Activated CD4-positive, alpha-beta T cell treated with anti-CD3 and anti-CD28 coated beads, Interleukin-2, amount 10 ng/mL, durations not matched to agents 7 days and 5 days (primary cell): ENCODE measurements at places on chromosomes 12 and 14.

DNA sequence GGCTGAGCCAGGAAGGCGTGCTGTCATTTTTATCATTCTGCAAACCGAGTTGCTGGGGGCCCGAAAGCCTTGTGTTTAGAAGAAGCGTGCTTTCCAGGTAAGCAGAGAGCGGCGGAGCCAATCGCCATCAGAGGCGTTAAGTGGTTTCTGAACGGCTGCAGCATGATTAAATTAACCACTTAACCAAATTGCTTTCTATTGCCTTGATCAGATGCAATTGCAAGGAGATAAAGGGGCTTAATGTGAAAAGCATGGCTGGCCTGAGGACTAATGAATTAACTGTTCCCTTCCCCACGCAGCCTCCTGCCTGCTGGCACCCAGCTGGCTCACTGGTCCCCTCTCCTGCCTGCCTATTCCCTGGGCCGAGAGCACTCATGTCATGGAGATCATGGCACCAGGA, 36.6 kb upstream of the CHGA start:
- DNase-seq: no peak

DNA sequence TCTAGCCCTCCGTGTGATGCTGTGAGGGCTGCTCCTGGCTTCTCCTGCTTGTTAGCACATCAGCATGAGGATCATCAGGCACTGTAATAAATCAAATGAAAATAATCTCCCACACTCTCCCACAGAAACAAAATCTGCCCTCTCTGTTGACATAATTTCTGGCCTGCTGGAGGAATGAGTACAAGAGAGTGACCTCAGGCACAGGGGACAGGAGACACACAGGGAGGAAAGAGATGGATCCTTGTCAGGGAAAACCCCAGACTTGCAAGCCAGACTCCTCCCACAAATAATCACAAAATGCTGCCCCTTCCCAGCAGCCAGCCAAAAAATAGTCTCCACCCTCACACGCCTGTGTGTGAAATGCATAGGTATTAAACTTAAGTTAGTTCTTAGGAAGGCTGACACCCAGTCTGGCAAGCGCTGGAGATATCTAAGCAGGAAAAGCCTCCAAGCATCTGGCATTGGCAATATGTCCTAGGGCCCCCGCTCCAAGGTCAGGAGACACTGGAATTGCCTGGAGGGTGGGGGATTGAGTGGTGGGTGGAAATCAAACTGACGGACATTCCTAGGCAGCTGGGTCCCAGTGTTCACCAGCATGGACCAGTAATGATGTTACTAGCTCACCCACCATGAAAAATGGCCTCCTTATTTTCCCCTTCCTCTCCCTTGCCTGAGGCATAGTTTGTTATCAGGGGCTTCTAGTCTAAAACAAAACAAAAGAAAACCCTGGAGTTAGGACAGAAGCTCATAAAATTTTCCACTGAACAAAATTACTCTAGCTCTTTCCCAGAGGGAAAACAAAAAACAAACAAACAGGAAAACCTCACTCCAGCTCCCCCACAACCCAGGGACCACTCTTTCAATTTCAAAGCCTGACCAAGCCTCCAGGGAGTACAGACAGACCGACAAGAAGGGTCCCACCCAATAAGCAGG, 22.0 kb downstream of the SMUG1 start:
- no peak for DNase-seq

DNA sequence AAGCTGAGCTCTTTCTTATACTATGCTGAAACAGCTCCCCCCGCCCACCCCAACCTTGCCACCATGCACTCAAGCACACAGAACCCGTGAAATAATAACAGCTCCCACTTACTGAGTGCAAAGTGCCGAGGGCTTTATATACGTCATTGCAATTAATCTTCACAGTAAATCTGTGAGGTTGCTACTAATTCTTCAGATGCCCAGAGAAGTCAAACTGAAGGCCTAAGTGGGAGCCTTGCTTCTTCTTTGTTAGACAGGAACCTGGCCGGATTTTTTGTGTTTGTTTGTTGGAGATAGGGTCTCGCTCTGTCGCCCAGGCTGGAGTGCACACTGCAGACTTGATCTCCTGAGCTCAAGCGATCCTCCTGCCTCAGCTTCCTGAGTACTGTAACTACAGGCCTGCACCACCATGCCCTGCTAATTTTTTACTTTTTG, 34.0 kb downstream of the VCPKMT start:
- DNase-seq: peak; percentile 46

- DNase-seq: no peak
These were observed 26.5 kb downstream of the WDHD1 start for GRCh38 chr14:55000381-55000780.

GRCh38 chr12:27531896-27532295, 7.9 kb downstream of the PPFIBP1 start:
- no peak for DNase-seq

- peak; percentile 7 for DNase-seq
These were observed 27.4 kb upstream of the DDHD1 start for GRCh38 chr14:53180272-53181221.

DNA sequence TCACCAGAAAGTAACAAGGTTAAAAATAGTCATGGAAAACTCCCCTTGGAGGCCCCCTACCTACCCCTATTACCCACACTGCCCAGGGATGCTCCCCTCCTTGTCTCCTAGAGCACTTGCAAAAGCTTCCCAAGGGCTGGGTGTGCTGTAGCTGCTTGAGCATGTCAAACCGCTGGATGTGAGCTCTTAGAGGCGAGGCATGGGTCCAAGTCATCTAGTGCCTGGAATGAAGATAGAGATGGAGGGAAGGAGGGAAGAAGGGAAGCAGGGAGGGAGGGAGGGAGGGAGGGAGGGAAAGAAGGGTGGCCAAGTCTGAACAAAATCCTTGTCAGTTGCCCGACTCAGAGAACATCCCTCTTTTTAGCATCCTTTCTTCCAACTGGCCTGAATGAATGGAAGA, 43.1 kb downstream of the LTBP2 start:
- no peak for DNase-seq

DNA sequence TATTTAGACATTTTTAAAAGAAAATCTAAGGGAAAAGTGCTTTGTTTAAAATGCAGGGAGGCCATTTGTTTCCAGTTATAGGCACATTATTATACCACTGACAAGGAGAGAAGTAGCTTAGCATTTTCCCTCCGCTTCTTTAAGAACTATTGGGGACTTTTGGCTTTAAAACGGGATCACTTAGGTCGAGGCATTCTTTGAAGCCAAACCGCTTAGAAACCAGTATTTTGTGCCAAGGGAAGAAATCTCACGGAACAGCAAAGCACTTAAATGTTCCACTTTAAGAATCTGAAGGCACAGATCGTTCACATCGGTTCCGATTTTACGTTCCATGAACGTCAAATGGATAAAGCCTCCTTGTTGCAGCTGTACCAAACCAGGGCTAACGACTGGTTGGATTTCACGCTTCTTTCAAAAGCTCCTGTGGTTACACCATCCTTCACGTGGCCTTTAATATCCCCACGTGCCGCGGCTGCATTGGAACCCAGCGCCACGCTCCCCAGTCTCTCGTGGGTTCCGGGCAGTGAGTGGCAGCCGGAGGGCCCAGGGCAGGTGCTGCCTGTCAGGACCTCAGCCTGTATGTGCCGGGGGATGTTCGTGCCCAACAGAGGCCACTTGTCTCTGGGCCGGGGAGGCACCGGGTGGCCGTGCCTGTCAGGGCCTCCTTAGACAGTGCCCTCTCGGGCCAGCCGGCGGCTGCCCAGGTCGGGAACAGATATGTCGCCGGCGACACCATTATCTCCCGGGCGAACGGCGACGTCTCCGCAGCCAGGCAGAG, 195.4 kb downstream of the KIF26A start:
- no peak for DNase-seq

GRCh38 chr14:80946187-80946586, 4.6 kb upstream of the CEP128 start:
- no peak for DNase-seq

DNA sequence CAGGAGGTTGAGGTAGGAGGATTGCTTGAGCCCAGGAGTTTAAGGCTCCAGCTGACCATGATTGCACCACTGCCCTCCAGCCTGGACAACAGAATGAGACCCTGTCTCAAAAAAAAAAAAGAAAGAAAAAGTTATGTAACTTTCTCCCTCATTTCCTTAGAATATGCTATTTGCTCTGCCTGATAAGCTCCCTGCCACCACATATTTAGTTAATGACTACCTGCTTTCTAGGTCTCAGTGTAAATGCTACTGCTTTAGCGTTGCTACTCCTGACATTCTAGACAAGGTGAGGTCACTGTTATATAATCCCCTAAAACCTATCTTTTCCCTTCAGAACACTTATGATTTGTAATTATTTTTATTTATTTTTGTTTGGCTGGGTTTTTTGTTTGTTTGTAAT, 86.3 kb upstream of the AMN1 start:
- no peak for DNase-seq

GRCh38 chr14:54535646-54536045, 25.9 kb downstream of the CGRRF1 start:
- no peak for DNase-seq

GRCh38 chr12:112488257-112488876, 69.6 kb downstream of the PTPN11 start:
- DNase-seq: no peak

DNA sequence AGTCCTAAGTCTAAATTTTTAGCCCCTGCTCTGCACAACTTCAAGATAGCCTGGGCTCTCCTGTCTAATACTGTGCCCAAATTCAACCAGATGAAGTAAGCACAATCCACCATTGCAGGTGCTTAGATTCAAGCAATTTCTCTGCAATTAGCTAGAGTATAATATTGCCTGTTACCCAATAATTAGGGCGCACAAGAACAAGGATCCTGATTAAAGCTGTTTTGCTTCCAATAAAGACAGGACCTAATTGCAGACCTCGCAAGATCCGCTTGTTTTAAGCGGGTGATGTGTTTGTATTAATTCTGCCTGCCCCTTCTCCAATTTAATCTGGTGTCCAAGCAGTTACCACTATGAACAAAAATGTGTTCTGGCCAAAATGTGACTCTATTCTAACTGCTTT, 1268.9 kb upstream of the TMEM132C start:
- DNase-seq: no peak

GRCh38 chr12:124927201-124928094, 13.0 kb upstream of the UBC start:
- DNase-seq: peak; percentile 91

- DNase-seq: no peak
These were observed 77.5 kb upstream of the MAP1LC3B2 start for GRCh38 chr12:116481726-116482125.

DNA sequence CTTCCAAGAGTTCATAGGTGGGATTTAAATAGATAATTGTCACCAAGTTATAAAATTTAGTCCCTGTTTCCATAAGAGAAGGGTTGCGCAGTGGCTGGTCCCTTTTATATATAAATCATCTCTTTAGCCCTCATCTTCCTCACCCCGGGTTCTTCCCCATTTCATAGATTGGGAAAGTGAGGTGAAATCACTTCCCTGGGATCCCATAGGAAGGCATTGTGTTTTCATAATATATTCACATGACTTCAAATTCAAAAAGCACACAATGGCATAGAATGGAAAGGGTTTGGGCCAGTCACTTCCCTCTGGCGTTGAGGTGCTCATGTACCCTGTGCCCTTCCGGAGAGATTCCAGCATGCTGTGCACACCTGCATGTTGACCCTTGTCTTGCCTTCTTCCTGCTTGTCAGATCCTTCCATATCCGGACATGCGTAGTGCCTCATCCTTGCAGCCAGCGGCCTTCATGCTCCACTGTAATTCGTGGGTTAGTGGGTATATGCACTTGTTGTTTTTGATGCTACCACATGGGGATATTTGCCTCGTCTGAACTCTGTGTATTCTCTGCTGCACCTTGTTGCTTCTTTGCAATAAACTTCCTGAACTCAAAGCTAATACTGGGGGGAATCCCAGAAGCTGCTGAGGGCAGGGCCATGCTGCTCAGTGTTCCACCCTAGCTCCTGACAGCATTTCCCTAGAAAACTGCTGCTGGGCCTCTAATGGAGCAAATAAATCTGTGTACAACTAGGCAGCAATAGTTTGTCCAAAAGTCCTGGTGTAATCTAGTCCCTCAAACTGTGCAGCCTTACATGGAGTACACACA, 59.6 kb downstream of the ANAPC7 start:
- no peak for DNase-seq

DNA sequence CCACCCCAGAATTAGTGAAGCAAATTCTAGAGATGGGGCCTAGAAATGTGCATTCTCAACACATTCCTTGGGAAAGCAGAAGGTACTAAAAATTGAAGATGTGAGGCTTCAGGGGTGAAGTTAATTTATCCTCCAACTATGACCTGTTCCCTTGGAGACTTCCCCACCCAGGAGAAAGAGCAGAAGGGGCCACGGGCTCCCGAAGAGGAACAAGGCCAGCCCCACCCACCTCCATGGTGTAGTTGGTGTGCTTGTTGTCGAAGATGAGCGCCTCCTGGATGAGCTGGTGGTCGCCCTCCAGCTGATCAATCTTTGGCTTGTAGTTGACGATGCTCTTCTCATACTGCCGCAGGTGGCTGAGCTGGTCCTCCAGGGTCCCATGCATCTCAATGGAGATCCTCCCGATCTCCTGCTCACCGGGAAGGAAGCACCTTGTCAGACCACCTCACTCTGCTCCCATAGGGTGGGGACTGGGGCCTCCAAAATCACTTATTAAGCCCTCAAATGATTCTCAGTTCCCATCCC, 87.8 kb upstream of the ZFP36L1 start:
- DNase-seq: no peak

GRCh38 chr14:61719344-61720293, 24.3 kb downstream of the HIF1A start:
- no peak for DNase-seq

GRCh38 chr12:29547151-29547632, 49.7 kb upstream of the OVCH1 start:
- DNase-seq: no peak

GRCh38 chr12:120738252-120739030, 12.8 kb downstream of the ACADS start:
- no peak for DNase-seq

DNA sequence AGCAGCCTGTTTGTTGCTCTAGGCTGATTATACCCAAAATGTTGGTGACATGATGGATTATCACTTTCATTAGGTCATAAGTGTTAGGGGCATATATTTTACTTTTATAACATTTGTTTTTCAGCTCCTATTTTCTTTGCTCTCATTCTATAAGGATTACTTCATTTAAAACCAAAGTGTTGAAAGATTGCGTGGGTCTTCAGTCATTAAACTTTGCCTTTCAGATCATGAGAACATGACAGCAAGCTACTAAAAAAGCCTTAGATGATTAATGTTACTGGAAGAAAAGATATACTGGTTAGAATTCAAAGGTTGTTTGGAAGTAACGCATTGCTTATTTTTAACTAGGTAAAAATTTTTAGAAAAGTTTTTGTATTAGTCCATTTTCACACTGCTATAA, 156.8 kb downstream of the ERC1 start:
- no peak for DNase-seq

- no peak for DNase-seq
These were observed 20.5 kb downstream of the RAP1B start for GRCh38 chr12:68631227-68631626.
